ENCODE measurements at places on chromosomes 3 and 15.

GRCh38 chr3:31102196-31102879 is 207.9 kb upstream of the GADL1 start:
- no peak for DNase-seq

- DNase-seq = no peak
Measured at GRCh38 chr3:53824795-53825194, 21.4 kb downstream of the CHDH start.

DNA sequence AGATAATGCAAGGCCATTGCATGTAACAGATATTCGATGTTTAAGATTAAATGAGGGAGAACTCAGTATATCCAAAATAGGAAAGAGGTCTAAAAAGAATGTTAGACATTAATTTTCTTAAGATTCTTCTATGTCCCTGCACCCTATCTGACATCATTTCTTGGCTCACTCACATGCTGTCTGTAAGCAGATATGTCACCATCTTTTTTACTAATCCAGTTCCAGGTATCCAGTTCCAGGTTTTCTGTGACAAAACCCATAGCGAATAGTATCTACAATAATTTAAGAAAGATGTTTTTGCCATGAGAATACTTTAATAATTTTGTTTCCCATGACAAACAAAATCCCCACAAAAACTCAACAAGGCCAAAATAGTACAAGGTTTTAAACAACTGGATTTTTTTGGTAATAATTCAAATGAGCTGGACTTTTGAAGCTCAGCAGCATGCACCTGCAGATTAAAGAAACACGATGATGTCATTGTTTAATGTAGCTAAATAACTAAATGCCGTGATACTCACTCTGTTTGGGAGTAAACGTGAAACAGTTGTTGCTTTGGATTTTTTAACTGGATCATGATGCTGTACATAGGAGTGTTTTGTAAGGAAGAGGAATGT is 867.6 kb downstream of the EPHA3 start:
- no peak for DNase-seq

DNA sequence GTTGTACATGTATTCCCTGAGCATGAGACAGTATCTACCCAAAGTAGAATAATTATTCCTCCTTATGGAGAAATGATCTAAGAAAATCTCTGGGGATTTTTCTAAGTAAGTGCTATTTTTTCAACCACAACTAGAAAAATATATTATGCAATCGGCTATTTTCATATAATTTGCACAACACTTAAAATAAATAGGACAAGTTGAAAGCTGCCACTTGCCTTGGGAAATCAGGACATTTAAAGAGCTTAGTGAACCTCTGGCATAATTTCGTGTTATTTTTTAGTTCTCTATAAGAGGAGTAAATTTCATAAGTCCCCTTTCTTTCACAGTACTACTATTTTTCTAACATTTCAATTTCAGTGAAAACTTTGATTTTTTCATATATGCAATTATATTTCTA is 672.1 kb downstream of the OTOL1 start:
- DNase-seq = no peak

GRCh38 chr3:110677506-110677905 is 394.1 kb upstream of the NECTIN3 start:
- DNase-seq = no peak

DNA sequence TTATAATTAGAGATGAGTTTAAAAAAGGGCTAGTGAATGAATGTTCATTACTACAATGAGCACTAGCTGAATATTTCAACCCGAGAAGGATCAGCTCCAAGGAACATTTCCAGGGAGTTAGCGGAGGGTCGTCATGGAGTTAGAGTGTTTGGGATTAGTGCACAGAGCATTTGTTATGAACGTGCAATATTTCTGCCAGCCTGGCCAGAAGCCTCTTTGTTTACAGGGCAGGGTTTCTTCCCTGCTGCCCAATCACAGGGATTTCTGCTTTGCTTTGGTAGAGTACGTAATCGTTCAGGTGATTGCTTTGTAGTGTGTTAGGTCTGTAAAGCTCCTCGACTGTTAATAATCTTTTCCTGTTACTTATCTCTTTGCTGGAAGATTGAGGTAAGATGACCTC is 5.9 kb downstream of the CGNL1 start:
- DNase-seq = no peak

- DNase-seq = no peak
Measured at GRCh38 chr15:79629687-79630086, 197.6 kb downstream of the MINAR1 start.

DNA sequence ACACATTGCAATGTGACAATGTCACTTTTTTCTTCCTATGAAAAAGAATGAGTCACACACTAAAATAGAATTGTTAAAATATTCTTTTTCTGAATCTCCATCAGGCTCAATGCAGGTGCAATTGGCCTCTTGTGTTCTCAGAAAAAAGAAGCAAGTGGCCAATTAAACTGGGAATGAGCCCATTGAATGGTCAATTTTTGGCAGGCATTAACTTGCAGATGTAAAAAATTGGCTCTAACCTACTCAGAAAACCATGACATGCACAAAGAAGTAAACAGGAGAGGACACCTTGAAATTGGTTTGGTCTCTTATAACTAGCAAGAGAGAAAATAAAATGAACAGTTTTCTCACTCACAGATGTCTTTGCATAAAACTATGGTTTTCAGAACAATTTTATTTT is 820.8 kb downstream of the TBL1XR1 start:
- DNase-seq = no peak

DNA sequence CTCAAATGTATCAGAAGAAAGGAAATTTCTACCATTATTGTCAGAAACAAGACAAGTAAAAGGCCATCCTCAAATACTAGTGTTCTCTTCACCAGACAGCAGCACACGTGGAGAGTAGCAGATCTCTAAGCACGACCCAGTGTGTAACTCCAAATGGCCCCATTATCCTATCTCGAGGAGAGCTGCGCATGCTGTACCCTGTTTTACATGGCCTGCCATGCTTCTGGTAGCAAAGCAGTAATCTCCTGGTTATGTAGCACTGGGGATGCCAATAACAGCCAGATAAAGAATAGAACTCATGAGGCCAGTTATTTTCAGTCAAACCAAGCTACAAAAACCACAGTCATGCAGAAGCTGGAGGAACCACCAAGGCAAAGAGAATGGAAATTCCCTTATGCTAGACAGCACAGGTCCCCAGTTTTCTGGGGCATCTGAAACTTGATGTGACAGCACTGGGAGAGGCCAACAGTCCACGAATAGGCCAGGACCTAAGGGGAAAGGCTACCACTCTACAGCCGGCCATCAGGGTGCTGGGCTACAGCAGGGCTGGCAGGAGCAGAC is 73.0 kb downstream of the LIPC start:
- no peak for DNase-seq

- DNase-seq = no peak
Measured at GRCh38 chr3:36480911-36481648, 100.8 kb downstream of the STAC start.

- no peak for DNase-seq
Measured at GRCh38 chr3:115361806-115362205, 214.7 kb upstream of the ZBTB20 start.

DNA sequence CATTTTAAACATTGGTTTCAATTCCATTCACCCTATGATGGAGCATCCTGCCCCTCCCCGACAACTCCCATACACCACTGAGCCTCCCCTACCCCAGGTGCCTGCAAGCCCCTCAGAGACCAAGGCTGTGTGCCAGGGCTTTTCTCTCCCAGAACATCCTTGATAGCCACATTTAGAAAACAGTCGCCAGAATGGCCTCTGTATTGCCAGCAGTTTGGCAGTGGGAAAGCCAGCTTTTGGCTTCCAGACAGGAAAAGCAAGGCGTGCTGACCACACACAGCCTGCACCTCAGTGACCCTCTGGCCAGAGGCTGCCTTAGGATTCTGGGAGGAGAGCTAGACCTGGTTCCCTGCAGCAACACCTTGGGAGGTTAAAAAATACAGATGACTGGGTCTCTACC is 18.2 kb upstream of the HRH1 start:
- no peak for DNase-seq

DNA sequence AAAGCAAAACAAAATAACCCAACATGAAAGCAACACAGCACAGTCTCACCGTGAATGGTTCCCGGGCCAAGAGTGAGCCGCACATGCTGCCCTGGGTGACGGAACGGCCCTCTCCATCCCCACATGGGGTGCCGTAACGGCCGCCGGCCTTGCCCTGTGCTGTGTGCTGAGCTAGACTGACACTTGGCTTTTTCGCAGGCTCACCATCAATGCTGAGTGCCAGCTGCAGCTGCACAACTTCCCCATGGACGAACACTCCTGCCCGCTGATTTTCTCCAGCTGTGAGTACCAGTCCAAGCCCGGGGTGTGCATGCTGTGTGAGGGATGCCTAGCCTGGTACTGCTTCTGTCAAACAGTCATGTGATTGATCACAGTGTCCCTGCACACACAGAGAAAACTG is 357.6 kb downstream of the GABRG3 start:
- DNase-seq = no peak

- DNase-seq = no peak
Measured at GRCh38 chr15:62962101-62962995, 80.2 kb upstream of the TPM1 start.

DNA sequence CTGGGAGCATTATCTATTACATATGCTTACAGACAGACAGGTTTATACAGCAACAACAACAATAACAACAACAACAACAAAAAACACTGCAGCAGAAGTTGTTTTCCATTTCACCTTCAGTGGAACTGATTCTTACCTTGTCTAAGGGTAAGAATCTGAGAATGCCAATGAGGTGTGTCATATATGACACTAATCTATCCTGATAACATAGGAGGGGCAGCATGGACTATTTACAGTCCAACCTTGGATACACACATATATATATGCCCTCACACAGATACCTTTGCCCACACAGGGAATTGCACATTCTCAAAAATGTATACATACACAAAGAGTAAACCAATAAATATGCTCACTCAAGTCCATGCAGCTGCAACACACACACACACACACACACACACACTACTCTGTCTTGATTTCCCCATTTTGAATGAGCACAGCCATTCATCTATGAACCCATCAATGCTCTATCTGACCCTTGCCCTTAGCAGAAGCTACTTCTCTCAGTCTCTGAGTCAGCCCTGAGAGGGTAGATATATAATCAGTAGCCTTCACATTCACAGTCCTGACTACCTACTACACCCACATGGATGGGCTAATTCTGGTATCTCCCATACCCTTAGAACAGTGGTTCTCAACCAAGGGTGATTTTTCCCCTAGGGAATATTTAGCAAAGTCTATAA is 9.7 kb upstream of the TRANK1 start:
- DNase-seq = no peak

Measured in stimulated activated CD4-positive, alpha-beta T cell treated with anti-CD3 and anti-CD28 coated beads, Interleukin-2, amount 100 ng/mL, for 4 hours (primary cell).